Vagina (tissue), 2 donors: ENCODE measurements at places on chromosomes 1 and 21.

GRCh38 chr1:204867666-204868339 lies 2.9 kb upstream of the NFASC start:
- no peak for DNase-seq

DNA sequence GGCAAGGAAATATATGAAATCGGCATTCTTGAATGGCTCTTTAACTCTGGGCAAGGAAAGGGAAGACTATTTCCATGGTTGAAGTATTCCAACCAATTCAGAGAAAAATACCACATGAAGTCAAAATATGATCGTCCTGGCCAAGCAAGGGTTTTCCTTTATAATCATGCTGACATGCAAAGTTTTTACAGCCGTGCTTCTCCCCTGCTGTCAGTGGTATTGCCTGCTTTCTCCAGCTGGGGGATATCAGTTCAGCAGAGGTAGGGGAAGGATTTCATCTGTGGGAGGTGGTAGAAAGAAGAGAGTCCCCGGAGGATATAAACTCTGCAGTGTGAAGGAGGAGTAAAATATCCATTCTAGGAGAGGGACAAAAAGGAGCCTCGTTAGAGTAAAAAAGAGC lies 322.8 kb downstream of the PAPPA2 start:
- no peak for DNase-seq

DNA sequence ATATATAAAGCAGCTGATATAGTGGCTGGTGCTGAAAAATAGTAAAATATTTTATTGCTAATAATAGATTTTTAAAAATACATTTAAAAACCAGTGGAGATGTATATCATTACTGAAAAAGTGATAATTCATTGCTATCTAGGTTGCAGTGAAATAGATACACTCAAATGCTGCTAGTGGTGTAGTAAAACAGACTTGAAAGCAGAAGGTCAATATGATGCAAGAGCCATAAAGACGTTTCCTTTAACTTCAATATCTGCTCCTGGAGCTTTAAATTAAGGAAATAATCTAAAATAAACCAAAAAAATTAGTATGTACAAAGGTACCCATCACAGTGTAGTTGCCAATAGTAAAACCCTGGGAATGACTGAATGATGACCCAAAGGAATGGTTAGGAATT lies 26.2 kb downstream of the RHEX start:
- DNase-seq: no peak

GRCh38 chr1:228416217-228416933 lies at the start of gene TRIM17:
Gene TRIM17, minus strand, starts transcription at chr1:228416861. Its CDS starts 1,789 bp downstream, at chr1:228415072.
- DNase-seq: no peak

DNA sequence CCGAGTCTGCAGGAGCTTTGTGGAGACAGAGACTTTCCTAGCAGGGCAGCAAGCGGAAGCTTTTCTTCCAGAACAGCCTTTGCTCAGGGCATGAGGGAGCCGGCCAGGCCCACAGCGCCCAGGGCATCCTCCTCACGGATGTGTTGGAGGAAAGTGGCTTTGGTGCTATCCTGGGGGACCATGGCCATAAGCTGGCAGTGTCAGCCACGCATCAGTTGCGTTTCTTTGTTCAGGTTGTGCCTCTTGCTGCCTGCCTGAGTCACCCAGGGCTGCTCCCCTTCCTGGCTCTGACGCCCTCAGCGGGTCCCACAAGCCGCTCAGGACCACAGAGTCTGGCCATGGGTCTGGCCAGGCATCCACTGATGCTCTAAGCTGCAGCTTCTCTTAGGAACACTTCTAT lies 39.6 kb upstream of the PRSS38 start:
- no peak for DNase-seq

- DNase-seq: no peak
Measured at GRCh38 chr1:910881-911721, 12.6 kb upstream of the SAMD11 start.

GRCh38 chr21:28113718-28114117 lies 879.0 kb downstream of the LTN1 start:
- no peak for DNase-seq

DNA sequence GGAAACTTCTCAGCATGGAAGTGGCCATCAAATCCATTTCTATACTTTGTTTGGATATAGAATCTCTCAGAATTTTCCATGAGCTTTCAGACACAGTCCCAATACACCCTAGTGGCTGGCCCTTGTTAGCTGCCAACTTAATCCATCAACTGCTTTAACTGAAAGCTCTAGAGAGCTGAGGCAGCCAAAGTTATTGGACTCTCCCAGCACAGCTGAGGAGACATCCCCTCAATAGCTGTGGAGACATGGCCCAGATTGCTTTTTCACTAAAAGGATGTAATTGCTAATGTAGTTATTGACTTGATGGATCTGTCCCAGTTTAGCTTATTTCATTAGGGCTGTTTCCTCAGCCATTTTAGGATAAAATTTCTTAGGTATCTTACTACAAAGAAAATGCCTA lies 94.8 kb upstream of the PRMT6 start:
- no peak for DNase-seq

DNA sequence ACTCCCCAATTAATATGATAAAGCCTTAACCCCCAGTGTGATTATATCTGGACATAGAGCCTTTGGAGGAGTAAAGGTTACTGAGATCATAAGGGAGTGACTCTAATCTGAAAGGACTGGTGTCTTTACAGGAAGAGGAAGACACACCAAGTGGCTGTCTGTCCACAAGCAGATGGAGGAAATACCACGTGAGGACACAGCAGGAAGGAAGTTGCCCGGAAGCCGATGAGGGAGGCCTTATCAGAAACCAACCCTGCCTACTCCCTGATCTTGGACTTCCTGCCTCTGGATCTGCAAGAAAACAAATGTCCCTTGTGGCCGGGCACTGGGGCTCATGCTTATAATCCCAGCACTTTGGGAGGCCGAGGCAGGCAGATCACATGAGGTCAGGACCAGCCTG lies 110.3 kb upstream of the CHRM3 start:
- no peak for DNase-seq

GRCh38 chr1:179177182-179177581 lies 52.3 kb downstream of the ABL2 start:
- DNase-seq: no peak

DNA sequence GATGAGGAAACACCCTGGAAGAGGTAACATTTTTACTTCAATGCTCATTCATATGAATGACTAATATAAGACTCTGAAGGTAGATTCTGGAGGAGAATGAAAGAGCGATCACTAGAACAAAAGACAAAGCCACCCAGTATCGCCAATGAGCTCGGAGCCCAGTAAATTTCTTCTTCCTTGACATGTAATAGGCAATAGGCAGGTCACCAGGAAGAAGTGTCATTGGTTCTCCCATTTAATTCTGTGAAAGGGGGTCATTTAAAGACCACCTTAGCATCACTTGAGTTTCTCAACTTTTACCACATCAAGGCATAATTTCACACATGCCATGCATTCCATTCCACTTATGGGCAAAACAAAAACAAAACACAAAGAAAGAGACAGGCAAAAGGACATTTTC lies 7.9 kb downstream of the TNFSF18 start:
- DNase-seq: no peak

GRCh38 chr1:87410776-87411480 lies 82.2 kb downstream of the LMO4 start:
- DNase-seq: no peak

DNA sequence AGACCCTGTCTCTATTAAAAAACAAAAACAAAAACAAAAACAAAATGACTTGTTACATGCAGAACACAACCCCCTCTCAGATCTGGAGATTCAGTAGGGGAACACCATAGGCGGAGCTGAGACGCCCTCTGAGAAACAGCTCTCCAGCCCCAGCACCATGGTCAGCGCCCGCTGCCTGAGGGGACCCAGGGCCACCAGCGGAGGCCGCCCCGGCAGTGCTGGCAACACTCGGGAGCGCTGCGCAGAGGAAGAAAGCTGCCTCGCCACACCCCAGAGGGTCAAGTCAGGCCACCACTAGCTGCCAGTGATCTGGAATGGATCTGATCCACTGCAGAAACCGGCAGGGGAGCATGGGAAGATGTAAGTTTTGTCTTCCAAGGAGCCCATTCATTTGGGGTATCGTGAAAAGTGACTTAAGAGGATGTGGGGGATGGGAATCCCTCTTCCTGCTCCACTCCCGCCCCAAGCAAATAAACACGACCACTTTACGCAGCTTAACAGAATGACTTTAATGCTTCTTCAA lies 3.1 kb downstream of the ACTA1 start:
- no peak for DNase-seq

DNA sequence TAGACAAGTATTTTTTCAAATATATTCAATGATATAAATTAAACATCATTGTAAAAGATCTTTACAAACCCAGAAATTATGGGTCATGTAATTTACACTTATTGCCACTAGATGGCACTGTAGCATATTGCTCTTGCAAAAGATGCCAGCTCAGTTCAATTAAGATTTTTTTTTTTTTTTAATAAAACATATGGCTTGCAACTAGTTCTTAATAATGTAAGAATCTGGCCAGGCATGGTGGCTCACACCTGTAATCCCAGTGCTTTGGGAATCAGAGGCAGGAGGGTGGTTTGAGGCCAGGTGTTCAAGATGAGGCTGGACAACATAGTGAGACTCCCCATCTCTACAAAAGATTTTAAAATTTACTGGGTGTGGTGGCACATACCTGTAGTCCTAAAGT lies 49.4 kb upstream of the DESI2 start:
- no peak for DNase-seq

DNA sequence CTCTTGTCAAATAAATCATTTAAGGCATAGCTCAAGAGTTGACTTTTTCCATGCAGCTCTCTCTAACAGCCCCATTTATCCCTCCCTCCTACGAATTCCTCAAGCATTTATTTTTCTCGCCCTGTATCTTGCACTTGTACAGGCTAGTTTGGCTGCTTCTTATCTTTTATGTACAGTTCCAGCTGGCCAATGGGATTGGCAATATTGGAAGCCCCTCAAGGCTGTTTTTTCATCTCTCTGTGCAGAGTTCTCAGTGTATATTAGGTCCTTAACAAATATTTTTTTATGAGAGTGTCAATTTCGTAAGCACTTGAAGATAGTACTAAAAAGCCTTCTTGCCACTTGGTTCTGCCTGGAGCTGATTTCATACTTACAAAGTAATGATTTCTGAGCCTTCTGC lies 356.0 kb downstream of the ST6GALNAC3 start:
- DNase-seq: no peak

DNA sequence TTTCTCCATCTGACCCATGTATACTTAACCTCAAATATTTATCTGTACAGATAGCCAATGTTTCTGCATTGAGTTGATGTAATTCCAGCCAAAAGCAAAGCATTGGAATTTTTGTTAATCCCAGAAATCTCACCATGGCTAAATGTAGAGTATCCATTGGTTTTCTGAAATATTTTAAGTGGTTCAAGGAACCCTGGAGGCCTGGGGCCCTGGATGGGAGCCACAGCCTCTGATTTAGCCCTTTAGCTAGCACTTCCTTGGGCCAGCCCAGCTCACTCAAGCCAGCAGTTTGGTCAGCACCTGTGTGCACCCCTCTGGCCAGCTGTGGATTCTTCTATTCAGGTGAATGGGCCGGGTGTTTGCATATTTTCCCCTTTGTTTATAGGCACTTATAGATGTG lies 18.8 kb upstream of the EPS8L3 start:
- no peak for DNase-seq

GRCh38 chr1:26009796-26010447 lies 11.7 kb upstream of the EXTL1 start:
- DNase-seq: no peak

DNA sequence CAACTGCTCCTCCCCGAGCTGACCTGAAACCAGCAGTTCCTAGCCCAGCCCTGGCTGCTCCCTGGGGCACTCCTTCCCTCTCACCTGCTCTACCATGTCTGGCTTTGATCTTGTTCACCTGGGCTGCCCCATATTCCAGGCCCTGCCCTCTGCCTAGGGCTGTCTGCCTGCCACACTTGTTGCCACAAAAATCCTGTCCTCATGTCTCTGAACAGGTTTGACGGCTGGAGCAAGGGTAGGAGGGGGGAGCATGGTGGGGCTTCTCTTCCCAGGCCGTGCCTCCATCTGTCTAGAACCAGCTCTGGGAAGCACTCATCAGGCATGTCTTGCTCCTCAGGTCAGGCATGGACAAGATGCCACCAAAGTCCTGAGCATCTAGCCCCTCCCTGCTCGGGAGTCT lies 44.3 kb upstream of the WNT2B start:
- DNase-seq: no peak

GRCh38 chr21:42716074-42716473 lies 62.7 kb downstream of the PDE9A start:
- no peak for DNase-seq

DNA sequence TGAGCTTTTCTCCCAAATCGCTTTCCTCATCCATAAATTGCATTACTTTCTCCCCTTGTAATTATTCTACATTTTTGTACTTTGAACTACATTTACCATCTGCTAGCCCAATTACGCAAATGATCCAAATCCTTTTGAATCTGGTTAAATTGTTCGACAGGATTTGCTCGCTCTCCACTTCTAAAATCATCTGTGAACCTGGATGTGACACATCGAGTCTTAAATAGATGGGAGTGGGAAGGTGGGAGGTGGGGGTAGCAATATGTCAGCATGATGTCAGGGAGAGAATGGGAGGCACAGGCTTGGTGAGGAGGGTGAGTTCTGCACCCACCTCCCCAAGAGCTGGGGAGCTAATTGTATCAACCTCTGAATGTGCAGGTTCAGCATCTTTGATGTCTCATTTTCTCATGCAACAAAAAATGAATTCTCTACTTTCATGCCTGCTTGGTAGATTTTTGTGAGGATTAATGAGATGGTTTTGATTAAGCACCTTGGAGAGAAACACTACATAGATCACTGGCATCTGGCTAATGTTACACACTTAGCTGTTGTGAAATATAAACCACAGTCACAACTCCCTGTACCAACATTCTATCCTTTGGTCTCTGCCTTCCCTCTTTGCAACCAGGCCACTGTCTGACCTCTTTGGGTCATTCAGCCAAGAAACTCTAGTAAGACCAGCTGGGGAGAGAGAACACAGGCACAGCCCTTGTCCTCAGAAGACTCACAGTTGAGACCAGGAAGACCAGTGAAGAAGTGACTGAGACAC lies 165.1 kb downstream of the DAB1 start:
- no peak for DNase-seq

DNA sequence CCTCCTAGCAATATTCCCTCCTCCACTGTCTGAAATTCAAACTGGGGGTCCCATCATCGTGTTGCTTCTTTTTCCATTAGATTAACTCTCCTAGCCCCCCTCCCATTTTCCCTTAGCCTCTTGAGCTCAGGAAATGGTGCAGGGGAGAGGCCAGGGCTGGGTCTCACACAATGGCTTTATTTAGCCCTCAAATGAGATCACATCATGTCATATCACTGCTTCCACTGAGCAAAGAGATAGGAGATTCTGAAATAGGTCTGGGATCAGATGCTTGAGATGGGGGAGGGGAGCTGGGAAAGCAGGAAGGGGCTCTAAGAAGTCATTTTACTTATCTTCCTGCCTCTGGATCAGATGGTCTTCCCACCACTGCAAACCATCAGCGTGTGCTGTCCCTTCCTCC lies 17.8 kb upstream of the ARHGEF2 start:
- DNase-seq: no peak

- DNase-seq: no peak
Measured at GRCh38 chr1:190444464-190444863, 33.2 kb downstream of the BRINP3 start.
